ENCODE measurements at places on chromosomes 11 and 22.

- DNase-seq, result peak; percentile 73
These were observed 12.2 kb upstream of the MFNG start for GRCh38 chr22:37498289-37498909.

DNA sequence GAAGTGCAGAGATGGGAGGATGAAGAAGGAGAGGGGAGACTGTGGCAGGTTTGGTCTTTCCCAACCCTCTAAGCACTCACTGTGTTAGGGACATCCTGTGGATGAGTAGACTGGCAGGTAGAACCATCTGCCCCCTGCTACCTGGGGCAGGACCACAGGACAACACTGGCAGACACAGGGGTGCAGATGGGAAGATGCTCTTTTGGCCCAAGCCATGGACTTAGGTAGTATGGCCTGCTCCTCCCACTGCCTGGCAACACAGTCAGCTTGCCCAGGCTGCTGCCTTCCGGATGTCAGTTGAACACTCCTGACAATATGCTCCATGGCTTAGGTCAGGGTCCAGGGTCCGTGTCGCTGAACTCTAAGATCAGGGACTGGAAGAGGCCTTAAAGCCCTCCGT is 140.7 kb upstream of the NAV2 start:
- DNase-seq, result no peak

- peak; percentile 56 for DNase-seq
These were observed 9.0 kb downstream of the FAM118A start for GRCh38 chr22:45318558-45319323.

GRCh38 chr11:47918370-47918690 is 62.0 kb upstream of the PTPRJ start:
- DNase-seq, result no peak

GRCh38 chr11:65425971-65426838 is 3.6 kb downstream of the NEAT1 start:
- no peak for DNase-seq

- DNase-seq, result no peak
These were observed 35.9 kb upstream of the TREH start for GRCh38 chr11:118715245-118715831.

DNA sequence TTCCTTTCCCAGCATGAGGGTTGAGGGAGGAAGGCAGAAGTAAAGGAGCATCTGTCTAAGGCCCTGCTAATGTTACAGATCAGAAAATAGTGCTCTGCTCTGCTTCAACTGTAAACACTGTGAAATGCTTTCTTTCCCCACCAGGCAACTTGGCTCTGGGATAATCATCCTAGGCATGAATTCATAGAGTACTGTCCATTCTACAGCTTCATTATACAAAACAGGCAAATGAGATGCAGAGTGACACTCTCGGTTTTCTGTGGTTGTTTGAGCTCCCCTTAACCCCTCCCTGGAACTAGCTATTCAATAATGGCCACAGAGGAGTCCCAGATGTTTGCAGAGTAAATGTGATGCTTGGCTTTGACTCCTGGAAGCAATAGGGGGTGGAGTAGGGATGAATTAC is 184.3 kb upstream of the CTSC start:
- no peak for DNase-seq

- no peak for DNase-seq
These were observed 25.2 kb downstream of the PDE3B start for GRCh38 chr11:14668731-14669301.

DNA sequence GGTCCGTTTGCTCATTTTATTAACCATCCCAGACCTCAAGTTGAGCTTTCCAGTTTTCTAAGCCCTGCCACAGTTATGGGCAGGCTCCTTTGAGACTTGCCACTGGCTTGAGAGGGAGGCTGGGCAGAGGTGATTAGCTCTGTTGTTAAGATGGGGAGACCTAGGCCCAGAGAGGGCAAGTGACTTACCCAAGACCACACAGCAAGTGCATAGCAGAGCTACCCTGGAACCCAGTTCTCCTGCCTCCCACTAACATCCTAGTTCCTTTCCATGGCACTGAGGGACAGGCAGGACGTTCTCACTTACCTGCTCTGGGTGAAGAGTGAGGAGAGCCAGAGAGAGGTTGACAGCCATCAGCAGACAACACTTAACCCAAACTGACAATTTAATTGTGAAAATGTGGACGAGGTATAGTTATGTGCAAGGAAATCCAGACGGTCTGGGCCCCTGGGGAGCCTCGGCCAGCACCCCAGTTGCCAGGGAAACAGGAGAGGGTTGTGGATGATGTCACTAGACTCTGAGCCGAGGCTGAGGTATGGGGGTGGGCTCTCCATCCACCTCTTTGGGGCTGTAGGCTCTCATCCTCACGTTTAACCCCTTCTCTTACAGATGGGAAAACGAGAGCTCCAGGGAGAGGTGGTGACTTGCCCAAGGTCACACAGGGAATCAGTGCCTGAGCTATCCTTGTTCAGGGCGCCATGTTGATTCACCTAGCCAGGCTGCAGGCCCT is 12.3 kb upstream of the WNT11 start:
- DNase-seq, result no peak

DNA sequence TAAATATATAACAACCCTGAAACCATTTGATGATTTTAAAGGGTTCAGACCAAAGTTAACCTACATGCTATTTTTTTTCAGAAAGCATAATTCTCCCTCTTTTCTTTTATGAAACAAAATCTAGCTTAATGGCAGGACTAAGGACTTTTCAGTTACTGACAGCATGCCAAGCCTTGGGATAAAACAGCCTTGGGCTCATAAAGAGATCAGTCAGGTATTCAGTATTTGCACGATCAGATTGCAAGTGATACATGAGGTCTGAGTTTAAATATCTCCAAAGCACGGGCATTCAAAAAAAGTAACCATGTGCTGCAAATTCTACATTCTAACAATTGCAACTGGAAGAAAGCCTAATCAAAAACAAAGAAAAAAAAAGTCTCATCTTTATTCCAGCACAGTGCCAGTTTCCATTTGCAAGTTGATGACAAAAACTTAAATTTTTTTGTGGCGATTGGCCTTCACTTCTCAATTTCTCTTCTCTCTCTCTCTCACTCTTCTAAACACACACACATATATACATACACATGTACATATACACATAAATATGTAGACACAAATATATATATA is 60.1 kb downstream of the CTSC start:
- no peak for DNase-seq

- no peak for DNase-seq
These were observed 162.6 kb upstream of the E2F8 start for GRCh38 chr11:19403196-19403895.

DNA sequence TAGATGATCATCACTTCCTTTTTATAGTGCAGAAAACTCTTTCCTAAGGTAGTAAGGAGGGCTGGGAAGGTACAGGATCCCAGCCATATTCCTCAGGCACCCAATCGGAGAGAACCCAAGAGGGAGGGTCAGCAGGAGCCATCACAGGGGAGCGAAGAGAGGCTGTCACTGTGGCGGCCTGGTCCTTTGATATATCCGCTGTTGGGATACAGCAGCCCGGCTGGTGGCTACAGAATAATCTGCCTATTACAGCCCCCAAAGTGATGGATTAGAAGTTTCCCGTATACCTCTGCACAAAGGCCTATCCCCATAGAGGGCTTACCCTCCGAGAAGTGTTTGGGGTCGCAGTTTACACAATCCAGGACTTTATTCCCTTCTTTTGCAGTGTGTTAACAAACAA is 48.5 kb downstream of the OR4D9 start:
- no peak for DNase-seq

- DNase-seq, result no peak
These were observed 93.7 kb downstream of the PRR5L start for GRCh38 chr11:36389811-36390210.

DNA sequence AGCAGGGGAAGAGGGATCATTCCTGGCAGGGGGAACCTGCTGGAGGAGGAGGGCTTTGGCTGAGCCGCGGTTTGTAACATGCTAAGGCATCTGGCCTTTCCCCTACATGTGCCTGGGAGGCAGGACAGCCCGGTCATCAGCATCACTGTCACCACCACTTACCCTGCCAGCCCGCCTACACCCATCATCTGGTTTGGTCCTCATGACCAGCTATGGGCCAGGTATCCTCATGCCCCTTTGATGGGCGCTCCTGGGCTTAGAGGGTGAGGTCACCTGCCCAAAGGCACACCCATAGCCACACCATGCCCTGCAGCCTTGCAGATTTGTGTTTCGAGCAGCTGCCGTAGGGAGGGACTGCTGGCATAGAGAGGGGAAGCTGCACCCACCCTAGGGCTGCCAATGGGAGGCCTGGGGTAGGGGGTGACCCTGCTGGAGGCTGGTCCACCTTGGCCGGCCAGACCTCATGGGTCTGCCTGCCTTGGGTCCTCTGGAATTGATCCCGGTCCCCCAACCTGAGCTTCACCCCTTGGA is 2.6 kb downstream of the MRGPRF start:
- no peak for DNase-seq

- DNase-seq, result no peak
These were observed 21.9 kb downstream of the SERPINH1 start for GRCh38 chr11:75583718-75584658.

GRCh38 chr11:95500466-95500865 is 269.5 kb upstream of the SESN3 start:
- no peak for DNase-seq

DNA sequence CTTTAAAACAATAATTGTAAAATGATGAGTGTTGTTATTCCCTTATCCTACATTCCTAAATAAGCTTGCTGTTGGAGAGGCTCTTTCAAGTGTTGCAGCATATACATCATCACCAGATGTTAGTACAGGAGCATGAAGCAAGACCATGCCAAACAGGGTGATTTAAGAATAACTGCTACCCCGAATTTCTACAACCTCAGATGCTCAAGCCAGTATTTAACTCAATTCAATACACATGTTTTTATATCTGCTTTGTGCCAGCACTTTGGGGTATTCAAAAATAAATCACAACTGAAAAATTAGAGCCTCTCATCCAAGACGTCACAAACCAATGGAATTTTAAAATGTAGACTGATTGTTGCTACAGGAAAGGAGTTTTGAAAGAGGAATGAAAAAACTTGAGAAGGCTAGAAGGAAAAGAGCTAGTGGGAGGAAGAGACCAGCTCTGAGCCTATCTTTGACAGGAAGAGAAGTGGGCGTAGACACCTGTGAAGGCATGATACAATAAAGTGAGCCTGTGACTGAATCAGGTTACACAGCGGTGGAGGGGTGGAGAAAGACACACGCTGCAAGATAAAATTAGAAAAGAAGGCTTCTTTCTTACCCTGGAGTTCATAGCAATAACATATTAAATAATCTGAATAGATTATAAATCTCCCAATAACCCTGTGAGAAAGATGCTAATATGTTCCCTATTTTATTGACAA is 95.8 kb downstream of the DLG2 start:
- DNase-seq, result no peak

DNA sequence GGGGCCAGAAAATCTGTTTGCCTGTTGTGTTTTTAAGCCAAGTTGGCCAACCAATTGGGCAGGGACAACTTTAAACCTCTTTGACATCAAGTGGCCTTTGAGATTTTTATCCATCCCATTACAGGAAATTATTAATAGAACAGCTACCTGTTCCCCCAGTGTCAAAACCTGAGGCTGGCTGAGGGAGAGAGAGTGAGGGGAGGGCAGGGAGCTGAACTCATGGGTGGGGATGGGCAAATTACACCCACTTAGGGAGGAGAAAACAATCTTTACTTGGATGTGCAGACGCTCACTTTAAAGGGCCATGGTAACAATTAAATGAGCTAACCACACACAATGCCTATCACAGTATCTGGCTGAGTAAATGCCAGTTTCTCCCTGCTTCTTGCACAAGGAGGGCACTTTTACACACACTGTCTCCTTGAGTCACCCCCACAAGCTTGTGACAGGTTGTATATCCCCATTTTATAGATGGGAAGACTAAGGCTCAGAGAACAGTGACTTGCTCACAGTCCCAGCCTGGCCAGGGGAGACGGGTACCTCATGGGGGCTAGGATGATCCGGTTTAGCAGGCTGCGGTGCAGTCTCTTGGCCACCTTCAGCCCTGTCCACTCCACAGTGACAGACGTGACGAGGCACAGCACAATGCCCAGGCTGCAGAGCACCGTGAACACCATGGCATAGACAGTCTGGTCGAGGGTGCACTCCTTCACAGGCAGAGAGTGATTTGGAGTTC is 17.8 kb upstream of the KCNJ11 start:
- no peak for DNase-seq

GRCh38 chr11:90220391-90220790 is 2.5 kb downstream of the CHORDC1 start:
- no peak for DNase-seq

- DNase-seq, result no peak
These were observed 425.6 kb downstream of the SHANK2 start for GRCh38 chr11:70826541-70827335.

GRCh38 chr22:36506637-36507517 is at the start of gene FOXRED2:
Gene FOXRED2, minus strand, starts transcription at chr22:36507040. Its CDS starts 618 bp downstream, at chr22:36506422.
- peak; percentile 86 for DNase-seq

DNA sequence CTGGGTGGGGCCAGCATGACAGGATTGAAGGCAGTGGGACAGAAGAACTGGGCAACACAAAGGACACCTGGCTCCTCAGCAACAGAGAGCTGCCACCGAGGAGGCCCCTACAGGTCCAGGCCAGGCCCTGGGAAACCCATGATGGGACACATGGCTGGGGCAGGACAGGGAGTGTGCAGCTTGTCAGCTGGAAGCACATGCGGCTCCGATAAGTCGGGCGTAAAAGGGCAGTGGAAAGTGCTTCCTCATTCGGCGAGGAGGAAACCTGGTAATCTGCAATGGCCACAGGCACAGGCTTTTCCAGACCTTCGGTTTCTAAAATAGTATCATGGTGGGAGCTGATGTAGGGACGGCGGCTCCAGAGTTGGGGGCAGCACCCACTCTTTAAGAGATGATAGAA is 16.5 kb downstream of the GNAZ start:
- DNase-seq, result no peak

DNA sequence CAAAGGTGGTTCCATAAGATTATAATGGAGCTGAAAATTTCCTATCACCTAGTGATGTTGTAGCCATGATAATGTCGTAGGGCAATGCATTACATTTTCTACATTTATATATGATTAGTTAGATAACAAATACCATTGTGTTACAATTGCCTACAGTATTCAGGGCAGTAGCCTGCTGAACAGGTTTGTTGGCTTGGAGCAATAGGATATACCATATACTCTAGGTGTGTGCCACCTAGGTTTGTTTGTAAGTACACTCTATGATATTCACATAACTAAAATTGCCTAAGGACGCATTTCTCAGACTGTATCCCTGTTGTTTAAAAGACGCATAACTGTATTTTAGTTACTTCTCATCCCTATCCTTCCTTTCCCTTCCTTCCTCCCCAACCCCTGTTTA is 13.6 kb downstream of the PLEKHB1 start:
- no peak for DNase-seq

Data from CD8-positive, alpha-beta T cell (primary cell).